Activated T-helper 1 cell treated with anti-CD3 and anti-CD28 coated beads, Interleukin-2, amount 50 U/mL, for 16 hours (primary cell): ENCODE measurements at places on chromosomes 6 and 20.

DNA sequence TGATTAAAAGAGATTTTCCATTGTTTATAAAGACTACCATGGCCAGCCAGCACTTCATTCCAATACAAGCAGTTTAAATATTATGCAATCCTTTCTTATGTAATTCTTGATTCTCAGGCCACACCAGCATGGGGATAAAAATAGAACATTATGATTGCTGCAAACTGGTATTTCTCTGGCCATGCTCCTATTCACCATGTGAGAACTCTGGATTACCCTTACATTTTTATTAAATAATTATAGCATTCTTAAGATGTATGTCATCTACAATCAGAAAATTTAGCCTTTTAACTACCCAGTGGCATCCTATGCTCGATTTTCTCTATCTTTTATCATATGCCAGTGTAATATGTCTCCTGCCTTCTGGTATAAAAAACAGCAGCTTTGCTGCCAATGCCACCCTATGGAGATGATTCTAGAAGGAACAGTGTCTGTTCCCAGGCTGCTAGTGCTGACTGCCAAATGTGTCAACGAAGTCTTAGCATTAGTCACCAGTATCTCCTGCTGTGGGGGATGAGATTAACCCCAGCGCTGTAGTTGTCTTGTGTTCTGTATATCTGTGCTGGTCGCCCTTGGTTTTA, 501.4 kb downstream of the BCKDHB start:
- DNase-seq, result no peak

DNA sequence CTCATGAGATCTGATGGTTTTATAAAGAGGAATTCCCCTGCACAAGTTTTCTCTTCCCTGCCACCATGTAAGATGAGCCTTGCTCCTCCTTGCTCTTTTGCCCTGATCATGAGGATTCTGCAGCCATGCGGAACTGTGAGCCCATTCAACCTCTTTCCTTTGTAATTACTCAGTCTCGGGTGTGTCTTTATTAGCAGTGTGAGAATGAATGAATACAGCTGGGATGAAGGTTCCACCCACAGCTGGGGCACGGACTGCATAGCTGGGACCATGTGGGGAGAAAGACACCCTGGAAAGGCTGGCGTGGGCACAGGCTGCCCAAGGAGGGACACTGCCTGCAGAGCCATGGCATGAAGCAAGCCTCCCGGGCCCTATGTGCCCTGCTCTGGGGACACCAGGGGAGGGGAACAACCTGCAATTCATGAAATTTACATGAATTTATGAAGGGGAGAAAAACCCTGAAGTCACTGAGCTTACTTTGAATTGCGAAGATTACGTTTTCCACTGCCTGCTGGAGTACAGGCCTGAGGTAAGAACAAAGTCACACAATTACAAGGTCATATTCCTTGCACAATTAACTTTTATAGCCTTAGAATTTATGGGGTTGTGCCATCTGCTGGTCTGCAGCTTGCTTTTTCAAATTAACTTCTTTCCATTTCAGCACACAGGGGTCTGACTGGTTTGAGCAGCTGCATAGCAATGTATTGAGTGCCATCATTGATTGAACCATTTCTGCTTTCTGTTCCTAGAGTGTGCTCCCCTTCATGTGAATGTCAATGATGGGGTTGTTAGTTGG, 46.2 kb downstream of the SLC22A1 start:
- no peak for DNase-seq

DNA sequence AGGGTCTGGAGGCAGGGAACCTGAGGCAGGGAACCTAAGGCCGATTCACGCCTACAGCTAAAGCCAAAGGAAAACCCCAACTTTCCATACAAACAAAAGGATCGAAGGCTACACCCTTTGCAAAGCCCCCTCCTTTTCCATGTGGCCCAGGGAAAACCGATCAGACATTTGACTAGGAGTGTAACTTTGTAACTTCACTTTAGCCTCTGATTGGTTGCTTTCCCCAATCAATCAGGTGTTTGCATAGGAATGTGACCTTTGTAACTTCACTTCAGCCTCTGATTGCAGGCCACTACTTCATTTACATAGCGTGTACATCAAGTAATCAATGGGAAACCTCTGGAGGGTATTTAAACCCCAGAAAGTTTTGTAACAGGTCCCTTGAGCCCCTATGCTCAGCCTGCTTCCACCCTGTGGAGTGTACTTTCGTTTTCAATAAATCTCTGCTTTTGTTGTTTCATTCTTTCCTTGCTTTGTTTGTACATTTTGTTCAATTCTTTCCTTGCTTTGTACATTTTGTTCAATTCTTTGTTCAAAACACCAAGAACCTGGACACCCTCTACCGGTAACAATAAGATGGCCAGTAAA, 43.3 kb downstream of the CHD6 start:
- no peak for DNase-seq

- no peak for DNase-seq
These were observed 216.0 kb downstream of the HIVEP2 start for GRCh38 chr6:142728910-142729481.

- no peak for DNase-seq
These were observed at the start of gene TFAP2B for GRCh38 chr6:50818673-50819072. Gene TFAP2B (plus strand): TSS chr6:50818871. CDS start chr6:50818892, 21 bp downstream.

- DNase-seq, result peak; percentile 97
These were observed at the start of gene SMIM29 for GRCh38 chr6:34248727-34249468. Gene SMIM29 (minus strand): TSS chr6:34249006. CDS start chr6:34247791, 1,215 bp downstream.

- no peak for DNase-seq
These were observed 48.3 kb downstream of the ZDHHC14 start for GRCh38 chr6:157429248-157429647.

DNA sequence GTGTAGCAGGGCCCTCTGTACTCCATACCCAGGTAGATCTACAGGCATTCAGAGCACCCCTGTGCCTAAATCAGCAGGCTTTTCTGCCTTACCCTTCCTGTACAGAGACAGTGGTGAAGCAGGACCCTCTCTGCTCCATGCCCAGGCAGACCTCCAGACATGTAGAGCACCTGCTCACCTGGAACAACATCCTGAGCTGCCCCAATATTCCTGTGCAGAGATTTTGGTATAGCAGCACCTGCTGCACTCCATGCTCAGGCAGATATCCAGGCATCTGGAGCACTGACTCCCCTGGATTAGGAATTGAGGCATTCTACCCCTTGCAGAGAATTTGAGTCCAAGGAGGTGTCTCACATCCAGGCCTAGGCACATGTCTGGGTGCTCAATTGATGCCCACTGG, 12.6 kb upstream of the CST1 start:
- no peak for DNase-seq

DNA sequence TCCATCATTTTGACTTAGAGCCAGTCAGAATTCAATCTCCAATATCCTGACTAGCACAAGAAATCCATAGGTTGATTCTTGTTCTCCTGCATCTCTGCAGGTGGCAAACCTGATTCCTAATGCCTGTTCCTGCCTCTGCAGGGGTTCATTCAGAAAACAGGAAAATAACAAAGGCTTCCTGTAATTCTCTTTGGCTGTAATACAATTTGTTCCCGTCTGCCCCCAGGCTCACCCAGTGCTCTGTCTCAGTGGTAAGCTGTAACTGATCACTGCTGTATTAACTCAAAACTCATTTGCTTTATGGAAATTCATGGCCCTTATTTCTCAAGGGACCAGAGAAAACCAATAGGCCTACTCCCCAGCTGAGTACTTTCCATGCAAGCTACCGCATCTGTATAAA, 88.6 kb downstream of the OPRM1 start:
- DNase-seq, result no peak

- no peak for DNase-seq
These were observed 179.8 kb upstream of the NOX3 start for GRCh38 chr6:155635416-155635815.

DNA sequence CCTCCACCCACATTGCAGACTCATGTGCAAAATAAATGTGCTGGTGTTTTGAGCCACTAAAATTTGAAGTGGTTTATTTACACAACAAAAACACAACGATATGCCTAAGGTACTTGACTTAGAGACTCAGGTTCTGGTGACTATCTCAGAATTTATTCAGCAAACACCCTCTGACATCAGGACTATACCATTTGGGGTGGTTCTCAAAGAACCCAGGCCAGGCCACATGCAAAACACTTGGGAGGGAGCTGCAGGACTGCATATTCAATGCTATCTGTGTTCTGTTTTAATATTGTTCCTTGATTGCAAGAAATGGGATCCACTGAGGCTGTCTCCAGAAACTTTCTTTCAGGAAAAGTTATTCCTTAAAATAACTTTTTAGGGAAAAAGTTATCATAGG, 91.6 kb downstream of the LINC00237 start:
- DNase-seq, result no peak

DNA sequence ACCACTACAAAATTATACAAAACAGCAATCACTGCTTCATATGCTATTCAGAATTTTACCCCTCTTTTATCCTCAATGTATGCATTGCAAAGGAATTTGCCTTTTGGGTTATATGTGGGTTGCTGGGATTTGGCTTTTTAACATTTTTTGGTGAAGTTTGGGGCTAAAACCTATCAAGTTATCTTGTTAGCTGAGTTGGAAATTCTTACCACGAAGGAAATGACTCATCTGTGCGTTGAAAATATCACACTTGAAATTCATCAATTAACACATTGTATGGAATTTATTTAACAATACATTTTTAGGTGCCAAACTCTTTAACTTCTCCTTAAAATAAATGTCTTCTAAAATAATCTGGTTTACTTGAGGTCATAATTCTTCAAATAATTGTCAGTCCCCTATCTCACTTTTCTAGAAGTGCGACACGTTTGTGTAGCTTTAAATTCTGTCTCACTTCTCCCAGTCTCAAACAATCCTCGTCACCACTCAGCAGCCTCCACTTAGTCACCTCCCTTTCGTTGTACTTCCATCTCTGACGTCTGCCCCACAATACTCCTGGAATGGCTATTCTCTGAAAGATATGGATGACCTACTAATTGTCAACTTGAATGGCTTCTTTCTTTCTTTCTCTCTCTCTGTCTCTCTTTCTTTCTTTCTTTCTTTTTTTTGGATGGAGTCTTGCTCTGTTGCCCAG, 88.5 kb downstream of the PHACTR1 start:
- no peak for DNase-seq

DNA sequence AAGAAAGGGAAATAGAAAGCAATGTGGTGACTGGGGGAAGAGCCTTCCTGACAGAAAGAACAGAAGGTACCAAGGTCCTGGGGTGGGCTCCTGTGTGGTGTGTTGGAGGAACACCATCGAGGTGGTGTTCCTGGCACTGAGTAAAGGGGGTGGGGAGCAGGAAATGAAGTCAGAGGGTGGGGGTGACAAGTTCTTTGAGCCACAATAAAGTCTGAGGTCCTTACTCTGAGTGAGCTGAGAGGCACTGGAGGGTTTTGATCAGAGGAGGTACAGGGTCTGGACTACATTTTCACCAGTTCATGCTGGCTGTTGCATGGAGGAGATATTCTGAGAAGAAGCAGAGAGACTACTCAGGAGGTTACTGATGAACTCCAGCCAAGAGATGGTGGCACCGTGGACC, 198.2 kb downstream of the GMPR start:
- no peak for DNase-seq

- DNase-seq, result no peak
These were observed 16.1 kb downstream of the BFSP1 start for GRCh38 chr20:17515053-17515452.

DNA sequence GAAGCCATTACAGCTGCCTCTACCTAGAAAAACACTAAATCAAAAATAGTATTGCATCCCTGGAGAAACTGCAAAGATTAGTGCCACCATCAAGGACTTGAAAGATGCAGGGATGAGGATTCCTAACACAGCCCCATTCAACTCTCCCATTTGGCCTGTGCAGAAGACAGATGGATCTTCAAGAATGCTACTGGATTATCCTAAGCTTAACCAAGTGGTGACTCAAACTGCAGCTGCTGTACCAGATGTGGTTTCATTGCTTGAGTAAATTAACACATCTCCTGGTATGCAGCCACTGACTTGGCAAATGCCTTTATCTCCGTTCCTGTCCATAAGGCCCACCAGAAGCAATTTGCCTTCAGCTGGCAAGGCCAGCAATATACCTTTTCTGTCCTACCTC, 117.4 kb downstream of the TBC1D32 start:
- DNase-seq, result no peak

- DNase-seq, result no peak
These were observed 10.0 kb downstream of the MBOAT1 start for GRCh38 chr6:20202324-20202658.

DNA sequence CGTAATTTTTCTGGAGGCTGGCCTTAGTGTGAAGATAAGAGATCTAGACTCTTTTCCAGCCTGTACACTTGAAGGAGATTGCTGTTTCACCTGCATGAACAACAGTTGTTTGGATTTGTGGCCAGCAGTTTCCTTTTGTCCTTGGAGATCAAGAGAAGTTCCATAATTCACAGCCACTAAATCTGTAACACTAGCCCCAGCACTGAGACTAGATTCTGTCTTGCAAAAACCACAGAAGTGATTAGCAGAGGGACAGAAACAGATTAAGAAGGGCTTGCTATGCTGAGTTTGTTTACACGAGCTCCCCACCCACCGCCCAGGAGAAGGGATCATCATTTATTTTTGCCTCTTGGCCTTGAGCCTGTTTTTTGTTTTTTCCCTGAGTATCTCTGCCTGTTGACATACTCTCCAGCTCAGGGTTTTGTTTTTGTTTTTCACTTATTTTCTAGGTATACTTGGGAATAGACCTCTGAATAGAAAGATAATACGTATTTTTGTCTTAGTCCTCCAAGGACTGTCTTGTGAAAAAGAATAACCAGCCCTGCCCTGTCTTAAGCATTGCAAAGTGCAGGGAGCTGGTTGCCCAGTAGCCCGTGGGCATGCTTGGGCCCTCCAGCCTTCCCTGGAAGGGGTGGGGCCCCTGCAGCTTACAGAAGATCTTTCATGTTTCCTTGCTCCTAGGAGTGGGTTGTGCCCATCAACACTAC, 93.1 kb upstream of the SOX4 start:
- no peak for DNase-seq

- no peak for DNase-seq
These were observed 14.0 kb downstream of the UST start for GRCh38 chr6:148760568-148761526.

DNA sequence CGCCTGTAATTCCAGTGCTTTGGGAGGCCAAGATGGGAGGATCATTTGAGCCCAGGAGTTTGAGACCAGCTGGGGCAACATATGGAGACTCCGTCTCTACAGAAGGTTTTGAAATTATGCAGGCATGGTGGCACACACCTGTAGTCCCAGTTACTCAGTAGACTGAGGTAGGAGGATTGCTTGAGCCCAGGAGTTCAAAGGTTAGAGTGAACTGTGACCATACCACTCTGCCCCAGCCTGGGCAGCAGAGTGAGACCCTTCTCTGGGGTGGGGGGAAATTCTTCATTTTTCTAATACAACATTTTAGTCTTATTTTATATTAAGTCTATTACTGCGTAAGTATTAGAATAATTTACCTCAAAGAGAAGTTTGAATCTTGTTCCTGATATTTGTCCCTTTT, 20.1 kb upstream of the SUMO4 start:
- DNase-seq, result no peak

DNA sequence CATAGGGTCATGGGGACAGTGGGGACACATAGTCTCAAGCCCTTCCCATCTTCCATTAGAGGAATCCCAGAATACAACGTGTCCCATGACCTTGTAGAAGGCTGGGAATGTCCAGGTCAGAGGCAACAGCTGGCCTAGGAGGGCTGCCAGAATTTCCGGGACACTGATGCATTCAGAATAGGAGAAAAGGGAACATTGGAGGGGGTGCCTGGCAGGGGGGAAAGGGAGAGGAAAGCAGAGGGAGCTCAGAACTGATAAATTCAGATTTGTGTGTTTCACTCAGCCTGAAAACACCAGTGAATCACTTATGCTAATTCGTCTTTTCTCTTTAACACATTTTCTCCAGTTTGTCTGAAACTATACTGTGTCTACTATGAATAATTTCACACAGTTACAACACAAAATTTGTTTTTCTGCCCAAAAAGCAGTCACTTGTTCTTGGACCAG, 35.5 kb upstream of the BMP2 start:
- DNase-seq, result no peak
